ENCODE measurements at places on chromosomes 5 and 9.
A peak's percentile ranks its signal among the peaks of the same experiment; 100 is the strongest.

- no peak for DNase-seq
Measured at GRCh38 chr5:104909803-104910202, 1347.2 kb upstream of the NUDT12 start.

DNA sequence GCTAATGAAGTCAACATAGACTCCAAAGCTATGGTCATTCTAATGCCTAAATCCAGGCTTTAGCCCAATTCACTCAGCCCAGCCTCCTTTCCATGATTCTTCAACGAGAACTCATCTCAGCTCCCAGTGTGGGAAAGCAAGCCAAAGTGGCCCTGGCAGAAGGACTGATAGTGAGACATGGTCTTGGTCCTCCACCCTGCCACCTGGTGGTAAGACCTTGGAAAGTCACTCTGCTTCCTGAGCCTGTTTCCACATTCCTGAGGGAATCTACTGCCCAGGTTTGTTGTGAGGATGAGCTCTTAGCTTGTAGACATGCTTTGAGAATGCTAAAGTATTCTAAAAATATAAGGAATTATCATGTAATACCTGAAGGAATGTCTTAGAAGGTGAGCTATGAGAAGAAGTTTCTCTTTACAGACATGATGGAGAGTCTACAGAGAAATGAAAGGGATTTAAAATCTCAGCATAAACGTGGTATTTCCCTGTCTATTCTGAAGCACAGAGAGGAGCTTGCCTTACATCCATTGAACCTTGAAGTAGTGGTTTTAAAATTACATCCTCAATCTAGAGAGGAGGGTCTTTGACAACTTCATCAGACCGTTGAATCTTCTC, 173.5 kb downstream of the TRIM32 start:
- no peak for DNase-seq

- DNase-seq: no peak
Measured at GRCh38 chr9:122827761-122828093, 661 bp downstream of the PDCL start.

- DNase-seq: no peak
Measured at GRCh38 chr9:28888806-28889205, 1315.5 kb upstream of the C9orf72 start.

DNA sequence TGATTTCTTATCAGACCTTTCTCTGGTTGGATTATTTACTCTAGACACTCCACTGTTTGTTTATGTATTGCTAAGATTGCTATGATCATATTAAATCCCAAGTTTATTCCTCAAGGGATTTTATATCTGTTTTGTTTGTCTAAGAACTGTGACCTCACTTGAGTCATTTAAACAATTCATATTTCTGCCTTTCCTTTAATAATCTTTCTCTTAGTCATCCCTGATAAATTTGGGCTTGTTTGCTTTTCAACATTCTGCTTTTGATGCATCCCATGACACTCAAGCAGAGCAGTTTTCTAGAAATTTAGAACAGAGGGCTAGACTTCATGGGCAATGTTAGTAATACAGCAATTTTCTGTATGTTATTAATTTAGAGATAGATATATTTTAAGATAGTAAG, 231.6 kb upstream of the TNC start:
- DNase-seq: no peak

DNA sequence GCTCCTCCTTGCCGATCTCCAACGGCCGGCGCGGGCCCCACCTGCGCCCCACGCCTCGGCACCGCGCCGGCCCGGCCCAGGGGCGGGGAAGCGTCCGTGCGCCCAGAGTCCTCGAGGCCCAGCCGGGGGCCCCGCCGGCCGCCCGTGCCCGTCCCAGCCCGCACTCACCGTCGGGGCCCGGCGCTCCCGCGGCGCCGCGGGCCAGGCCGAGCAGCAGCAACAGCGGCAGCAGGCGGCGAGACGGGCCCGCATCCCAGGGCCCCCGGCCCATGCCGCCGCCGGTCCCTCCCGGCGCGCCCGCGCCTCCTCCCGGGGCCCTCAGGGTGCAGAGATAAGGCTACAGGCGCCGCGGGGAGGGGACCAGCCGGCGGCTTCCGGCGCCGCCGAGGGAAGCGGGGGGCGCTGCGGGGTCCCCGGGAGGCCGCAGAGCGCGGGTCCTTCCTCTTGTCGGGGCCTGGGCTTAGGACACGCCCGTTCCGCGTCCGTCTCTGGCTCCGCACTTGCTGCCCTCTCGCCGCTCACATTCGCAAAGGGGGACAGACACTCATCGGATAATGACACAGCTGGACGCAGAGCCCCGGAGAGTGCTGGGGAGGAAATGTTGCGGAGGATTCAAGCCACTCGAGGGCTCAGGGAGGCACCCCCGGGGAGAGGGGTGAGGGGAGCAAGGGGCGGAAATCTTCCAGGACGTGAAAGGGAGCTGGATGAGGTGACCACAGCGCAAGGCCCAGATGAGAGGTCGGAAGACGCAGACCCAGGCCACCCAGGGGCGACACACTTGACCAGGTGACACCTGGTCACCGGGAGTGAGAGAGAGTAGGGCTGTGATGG, at the start of gene SUSD1:
Gene SUSD1 (minus strand): TSS at position 333 of the 831 bp plus-strand sequence. CDS start 62 bp downstream, at position 271.
- peak; percentile 57 for DNase-seq

- no peak for DNase-seq
Measured at GRCh38 chr5:155089643-155090042, 76.1 kb downstream of the KIF4B start.

DNA sequence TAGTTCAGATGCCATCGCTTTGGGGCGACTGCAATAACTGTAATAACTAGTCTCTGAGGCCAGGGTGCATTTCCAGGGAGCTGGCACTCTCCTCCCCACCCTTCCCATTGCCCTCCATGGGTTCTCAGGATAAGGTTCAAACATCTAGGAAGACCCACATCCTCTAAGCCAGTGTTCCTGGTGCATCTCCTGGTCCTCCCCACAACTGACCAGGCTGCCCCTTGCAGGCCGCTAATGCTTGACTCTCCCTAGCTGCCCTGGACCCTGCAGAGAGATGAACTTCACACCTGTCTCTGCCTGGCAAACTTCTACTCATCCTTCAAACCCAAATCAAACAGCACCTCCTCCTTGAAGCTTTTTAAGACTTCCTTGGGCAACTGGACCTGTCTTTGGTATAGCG, 15.9 kb downstream of the CCNJL start:
- DNase-seq: no peak

- no peak for DNase-seq
Measured at GRCh38 chr5:51582871-51583394, 199.7 kb downstream of the ISL1 start.

GRCh38 chr9:61670616-61671015, 480.8 kb downstream of the SPATA31A7 start:
- DNase-seq: no peak

GRCh38 chr5:15002791-15003190, 131.2 kb upstream of the ANKH start:
- no peak for DNase-seq

GRCh38 chr5:152170350-152170749, 234.7 kb downstream of the NMUR2 start:
- DNase-seq: no peak

DNA sequence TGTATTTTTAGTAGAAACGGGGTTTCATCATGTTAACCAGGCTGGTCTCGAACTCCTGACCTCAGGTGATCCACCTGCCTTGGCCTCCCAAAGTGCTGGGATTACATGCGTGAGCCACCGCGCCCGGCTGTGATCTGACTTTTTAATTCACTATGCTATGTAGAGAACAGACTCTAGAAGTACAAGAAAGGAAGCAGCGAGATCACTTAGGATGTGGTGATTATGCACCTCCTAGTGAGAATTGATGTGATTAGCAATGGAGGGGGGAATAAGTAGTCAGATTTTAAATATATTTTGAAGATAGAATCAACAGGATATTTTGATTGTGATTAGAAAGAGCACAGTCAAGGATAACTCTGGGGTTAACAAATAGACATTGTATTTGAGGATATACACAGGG, 36.3 kb downstream of the GAPVD1 start:
- DNase-seq: no peak

DNA sequence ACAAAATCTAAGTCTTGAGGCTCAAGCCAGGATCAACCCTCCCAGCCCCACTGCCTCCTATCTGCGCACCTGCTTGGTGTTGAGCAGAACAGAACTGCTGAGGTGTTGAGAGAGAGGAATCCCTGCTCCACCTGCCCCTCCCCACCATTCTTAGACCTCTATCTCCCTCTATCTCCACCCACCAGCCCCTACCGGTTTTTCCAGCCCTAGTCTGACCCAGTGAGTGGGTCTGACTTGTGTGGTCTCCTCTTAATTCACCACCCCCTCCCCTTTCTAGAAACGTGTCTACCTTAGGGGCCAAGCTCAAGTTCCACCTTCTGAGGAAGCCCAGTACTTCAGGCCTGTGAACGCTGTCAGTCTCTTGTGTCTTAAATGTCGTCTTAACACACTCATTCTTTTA, 93.7 kb downstream of the ARHGAP26 start:
- DNase-seq: no peak

- no peak for DNase-seq
Measured at GRCh38 chr9:112149211-112149610, 25.9 kb downstream of the SUSD1 start.

GRCh38 chr9:93255994-93256877, 72.3 kb downstream of the WNK2 start:
- no peak for DNase-seq

DNA sequence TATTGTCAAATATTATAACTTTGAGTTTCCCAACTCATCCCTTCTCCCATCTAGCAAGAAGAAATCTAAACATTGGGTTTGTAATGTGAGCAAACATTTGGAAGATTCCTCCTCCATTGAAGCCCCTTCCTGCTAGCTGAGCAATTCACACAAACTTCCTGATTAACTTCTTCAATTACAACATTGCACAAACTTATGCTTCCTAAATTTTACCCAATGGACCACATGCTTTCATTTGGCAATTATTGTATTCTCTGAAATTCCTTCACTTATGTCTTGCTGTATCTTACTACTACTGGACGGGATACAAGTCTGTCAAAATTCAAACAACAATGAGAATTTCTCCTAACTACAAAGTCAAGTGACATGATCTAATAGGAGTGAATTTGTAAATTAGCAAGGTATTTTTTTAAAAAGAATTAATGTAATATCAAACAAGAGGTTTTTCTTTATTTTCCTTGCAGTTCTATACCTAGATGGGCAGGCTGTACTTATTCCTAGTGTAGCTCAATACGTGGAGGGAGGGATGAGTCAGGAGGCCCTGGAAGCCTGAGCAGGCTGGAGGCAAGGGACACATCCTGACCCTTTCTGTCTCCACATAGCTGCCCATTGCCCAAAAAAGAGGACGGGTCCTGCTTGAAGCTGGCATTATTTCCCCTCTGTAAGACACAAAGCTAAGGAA, 11.8 kb upstream of the IFNW1 start:
- no peak for DNase-seq

- DNase-seq: no peak
Measured at GRCh38 chr5:96227957-96228356, 205.1 kb downstream of the PCSK1 start.

GRCh38 chr5:74092766-74093165, 466.8 kb downstream of the ARHGEF28 start:
- DNase-seq: no peak

DNA sequence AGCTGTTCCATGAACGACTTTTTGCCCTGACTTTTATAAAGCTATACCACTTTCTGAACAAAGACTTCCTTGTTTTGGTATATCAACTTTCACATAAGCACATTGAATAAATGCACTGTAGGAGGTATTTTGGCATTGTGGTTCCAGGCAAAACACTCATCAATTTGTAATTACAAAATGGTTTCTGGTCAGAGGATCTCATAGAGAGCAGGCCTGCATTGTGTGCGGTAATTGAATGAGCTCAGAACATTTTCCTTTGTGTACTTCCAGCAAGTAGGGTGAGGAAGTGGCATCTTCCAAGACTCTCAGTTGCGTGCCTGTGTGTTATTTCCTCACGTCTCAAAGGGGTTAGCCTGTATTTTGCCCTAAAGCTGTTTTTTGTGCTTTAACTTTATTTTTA, 89.2 kb downstream of the PDE6A start:
- DNase-seq: no peak

- no peak for DNase-seq
Measured at GRCh38 chr5:43243270-43243669, 51.2 kb downstream of the NIM1K start.

DNA sequence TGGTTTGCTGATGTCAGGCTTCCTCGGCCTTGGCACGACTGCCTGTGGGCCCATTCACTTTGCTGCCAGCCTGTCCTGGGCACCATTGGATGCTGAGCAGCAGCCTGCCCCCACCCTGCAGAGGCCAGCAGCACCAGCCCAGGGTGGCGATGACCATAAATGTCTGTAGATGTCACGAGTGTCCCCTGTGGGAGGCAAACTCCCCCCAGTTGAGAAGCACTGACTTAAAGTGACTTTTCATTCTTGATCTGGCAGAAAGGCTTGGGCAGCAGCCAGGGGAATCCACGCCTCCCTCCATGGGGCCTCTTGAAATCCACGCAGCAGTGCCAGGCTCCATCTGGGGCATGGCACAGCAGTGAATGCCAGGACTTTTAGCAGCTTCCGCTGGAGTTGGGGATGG, 21.8 kb downstream of the IRX4 start:
- no peak for DNase-seq

GRCh38 chr5:72046106-72046505, 61.2 kb upstream of the MAP1B start:
- no peak for DNase-seq
